Stimulated activated CD8-positive, alpha-beta memory T cell treated with anti-CD3 and anti-CD28 coated beads, Interleukin-4, amount 100 ng/mL, for 4 hours (primary cell): ENCODE measurements at places on chromosomes 1 and 21.

DNA sequence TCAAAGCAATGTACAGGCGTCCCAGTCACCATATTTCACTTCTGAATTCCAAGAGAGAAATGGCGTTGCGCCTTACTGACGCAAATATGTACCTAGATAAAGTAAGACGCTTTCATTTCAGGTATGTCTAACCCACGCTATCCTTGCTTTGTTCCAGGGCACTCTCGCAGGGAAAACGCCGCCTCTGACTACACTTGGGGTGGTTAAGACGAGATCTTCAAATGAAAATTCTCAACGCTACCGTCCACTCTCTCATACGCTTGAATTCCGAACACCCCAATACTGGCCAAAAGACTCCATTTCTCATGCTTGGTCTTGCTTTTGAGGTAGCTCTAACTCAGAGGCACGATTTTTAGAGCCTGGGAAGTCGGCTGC lies 736 bp upstream of the ZMPSTE24 start:
- peak; percentile 20 for DNase-seq

- no peak for DNase-seq
These were observed 7.1 kb downstream of the DMRTA2 start for GRCh38 chr1:50416150-50416527.

DNA sequence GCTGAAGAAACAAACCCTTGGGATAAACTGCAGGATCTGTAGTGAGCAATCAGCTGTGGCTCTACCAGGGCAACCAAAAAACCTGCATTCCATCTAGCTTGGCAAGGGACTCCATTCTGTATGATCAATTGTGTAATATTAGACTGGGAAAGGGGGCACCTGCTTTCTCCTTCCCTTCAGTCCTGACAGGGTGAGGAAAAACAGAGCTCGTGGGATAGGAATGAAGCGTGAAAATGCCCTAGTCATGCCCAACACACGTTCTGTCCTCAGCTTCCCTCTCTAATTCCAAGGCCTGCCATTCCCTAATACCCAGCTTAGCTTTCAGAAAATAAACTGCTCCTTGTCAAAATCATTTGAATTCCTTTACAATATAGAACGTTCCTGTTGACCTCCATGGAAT lies 442.3 kb downstream of the PLPP3 start:
- no peak for DNase-seq

- no peak for DNase-seq
These were observed 50.6 kb upstream of the NTPCR start for GRCh38 chr1:232899839-232900238.

- no peak for DNase-seq
These were observed 46.5 kb downstream of the KCNAB2 start for GRCh38 chr1:6092211-6092610.

DNA sequence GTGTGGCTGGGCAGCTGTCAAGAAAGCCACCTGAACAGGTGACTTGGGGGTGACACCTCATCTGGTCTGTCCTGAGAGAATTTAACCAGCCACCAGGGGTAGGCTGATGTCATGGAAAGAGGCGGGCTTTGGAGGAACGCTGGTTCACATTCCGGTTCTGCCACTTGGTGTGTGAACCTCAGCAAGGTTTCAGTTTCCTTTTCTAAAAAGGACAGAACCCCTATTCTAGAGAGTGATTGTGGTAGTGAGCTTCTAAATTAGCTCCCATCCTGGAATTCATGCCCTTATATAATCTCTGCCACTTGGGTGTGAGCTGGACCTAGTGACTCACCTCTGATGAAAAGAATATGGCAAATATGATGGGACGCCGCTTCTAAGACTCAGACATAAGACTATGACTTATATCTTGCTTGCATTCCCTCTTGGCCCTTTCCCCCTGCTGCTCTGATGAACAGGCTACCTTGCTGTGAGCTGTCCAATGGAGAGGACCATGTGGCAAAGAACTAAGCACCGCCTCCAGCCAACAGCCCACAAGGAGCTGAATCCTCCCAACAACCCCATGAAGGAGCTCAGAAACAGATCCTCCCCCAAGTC lies 332.1 kb downstream of the RRAGC start:
- no peak for DNase-seq

- no peak for DNase-seq
These were observed 13.1 kb downstream of the ATP13A2 start for GRCh38 chr1:16998589-16998988.

GRCh38 chr1:208562151-208562960 lies 318.2 kb upstream of the PLXNA2 start:
- no peak for DNase-seq

- no peak for DNase-seq
These were observed 34.9 kb upstream of the IVNS1ABP start for GRCh38 chr1:185351734-185352466.

DNA sequence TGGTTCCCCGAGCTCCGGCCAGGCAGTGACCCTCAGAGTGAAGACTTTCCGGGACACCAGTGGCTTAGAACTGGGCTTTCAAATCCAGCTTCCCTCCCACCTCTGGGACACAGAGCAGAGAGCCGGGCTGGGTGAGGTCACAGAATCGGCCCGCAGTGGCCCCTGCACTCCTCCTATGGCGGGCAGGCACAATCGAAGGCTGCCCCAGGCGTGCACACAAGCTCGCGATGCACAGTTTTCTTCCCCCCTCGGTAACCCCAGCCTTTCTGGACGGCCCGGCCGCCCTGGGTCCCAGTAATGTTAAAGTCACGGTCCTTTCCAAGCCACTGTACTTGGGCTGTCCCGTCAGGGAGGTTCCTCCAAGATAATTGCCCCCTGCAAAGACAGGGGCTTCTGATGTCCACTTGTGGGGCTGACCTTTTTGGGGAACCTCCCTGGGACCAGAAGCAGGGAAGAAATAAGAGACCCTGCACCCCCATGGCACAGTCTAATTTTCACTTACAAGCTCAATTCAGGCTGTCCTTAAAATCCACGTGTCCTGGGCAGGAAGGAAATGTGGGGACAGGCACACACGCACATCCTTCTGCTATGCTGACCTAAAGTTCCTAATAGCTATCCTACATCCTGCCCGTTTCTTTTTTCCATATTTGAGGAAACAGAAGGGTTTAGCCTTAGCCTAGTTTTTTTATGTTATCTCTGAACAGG lies 13.7 kb downstream of the TFF3 start:
- no peak for DNase-seq

DNA sequence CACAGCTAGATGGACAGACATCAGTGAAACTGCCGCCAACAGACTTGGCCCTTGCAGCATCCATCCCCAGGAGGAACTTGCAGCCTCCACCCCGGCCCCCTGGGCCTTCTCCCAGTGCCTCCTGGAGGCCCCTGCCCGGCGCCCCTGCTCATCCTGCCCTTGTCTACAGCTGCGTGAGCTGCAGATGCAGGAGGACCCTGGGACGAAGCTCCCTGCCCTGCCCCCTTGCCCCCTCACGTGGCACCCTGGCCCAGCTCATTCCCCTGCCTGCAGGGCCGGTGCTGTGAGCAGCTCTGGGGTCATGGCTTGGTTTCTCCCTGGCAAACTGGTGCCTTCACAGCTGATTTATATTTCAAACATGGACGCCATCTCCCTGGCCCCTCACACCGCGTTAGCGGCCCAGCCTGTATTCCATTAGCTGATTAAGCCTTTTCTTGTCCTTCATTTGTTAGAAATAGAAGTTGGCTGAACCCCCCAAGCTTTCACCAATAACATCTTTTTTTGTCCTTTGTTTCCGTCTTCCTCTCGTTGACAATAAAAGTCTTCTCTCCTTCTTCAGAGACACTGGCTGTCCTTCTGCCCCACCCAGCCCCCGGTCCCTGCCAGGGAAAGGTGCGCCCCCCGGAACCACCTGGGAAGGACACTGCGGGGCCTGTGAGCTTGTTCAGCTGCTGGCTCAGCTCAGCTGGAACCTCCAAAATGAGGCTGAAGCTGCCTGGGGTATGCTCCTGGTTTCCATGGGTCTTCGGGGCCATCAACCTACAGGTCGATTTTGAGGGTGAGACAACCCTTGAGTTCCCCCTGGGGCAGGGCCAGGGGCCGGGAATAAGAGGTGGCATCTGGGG lies 34.0 kb upstream of the SLC19A1 start:
- no peak for DNase-seq

- DNase-seq: no peak
These were observed 11.2 kb downstream of the C4BPA start for GRCh38 chr1:207115269-207115668.

GRCh38 chr1:172742599-172743500 lies 83.9 kb downstream of the FASLG start:
- no peak for DNase-seq

- DNase-seq: no peak
These were observed 1.2 kb downstream of the TPRG1L start for GRCh38 chr1:3626025-3626424.

GRCh38 chr1:155171836-155172731 lies 1.0 kb downstream of the KRTCAP2 start:
- no peak for DNase-seq
